ENCODE measurements at places on chromosomes 3 and 15.

DNA sequence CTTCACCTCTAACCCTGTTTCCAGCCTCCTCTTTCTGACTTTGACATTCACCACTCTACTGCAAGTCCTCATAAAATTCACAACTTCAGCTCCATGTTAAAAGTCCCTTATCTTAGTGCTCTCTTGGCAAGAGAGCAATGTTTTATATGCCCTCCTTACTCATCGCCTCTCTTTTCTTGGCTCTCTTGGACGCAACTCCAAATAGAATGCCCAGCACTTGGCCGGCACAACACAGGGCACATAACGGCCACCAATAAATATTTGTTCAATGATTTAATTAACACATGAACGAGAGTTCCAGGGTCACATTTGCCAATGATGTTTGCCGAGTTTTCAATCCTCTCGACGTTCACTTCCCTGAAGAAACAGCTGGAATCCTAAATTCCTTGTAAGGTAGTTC lies 401.4 kb downstream of the ROBO1 start:
- no peak for DNase-seq
- no peaks in the 10 kb centered on the region for H3K36me3 ChIP-seq
- no peaks in the 10 kb centered on the region for H3K4me1 ChIP-seq
- H3K4me3 ChIP-seq: no peak overlapping the region

GRCh38 chr3:80806673-80807072 lies 954.8 kb downstream of the GBE1 start:
- no peak for DNase-seq
- no peaks in the 10 kb centered on the region for H3K36me3 ChIP-seq
- no peaks in the 10 kb centered on the region for H3K27me3 ChIP-seq
- H3K27ac ChIP-seq: no peak overlapping the region
- no peak overlapping the region for H3K4me3 ChIP-seq

DNA sequence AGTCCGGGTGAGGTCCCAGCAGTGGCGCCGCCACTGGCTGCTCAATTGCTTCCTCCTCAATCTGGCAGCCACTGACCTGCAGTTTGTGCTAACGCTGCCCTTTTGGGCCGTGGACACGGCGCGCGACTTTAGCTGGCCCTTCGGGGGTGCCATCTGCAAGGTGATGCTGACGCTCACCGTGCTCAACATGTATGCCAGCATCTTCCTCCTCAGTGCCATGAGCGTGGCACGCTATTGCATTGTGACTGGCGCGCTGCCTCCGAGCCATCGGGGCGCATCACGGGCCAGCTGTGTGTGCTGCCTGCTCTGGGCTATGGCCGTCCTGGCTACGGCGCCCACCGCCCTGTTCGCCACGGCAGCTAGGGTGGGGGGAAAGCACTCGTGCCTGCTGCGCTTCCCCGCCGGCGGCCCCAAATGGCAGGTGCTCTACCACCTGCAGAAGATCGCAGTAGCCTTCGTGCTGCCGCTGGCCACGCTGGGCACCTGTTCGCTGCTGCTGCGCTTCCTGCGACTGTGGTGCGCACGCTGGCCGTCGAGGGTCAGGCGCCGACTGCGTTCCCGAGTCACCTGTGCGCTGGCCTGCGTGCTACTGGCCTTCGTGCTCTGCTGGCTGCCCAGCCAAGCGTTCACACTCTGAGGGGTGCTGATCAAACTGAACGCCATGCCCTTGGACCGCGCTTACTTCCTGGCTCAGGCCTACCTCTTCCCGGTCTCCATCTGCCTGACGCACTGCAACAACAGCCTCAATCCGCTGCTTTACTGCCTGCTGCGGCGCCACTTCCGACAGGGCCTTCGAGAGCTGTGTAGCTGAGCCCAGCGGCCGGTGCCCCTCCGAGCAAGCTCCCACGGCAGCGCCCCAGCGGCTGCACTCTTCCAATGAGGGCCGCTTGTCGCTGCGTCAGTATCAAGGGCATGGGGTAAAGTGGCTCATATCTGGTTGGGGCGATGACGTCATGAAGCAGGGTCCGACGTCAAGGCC lies 20.3 kb upstream of the ADAMTS7 start:
- no peaks in the 10 kb centered on the region for H3K27me3 ChIP-seq
- no peak overlapping the region for H3K4me3 ChIP-seq
- no peak overlapping the region for H3K27ac ChIP-seq
- peaks cover 2% of the 10 kb centered on the region for H3K4me1 ChIP-seq

DNA sequence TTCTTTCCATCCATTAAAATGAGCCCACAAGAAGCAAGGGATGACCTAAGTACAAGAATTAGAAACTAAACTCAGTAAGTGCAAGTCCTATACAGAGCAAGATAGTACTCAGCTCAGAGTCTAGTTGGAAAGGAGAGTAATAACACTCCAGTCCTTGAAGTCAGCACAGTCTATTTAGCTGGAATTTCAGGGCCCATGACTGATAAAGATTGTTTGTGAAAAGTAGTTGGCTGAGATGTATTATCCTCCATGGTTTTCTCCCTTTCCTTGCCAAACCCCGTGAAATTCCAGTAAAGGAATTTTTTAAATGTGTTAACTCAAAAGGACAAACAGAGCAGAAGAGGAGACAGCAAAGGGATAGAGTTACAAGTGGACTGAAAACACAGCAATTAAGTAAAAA lies 127.2 kb upstream of the STT3B start:
- peak; percentile 10 for DNase-seq
- no peaks in the 10 kb centered on the region for H3K27me3 ChIP-seq
- no peaks in the 10 kb centered on the region for H3K36me3 ChIP-seq
- no peak overlapping the region for H3K4me3 ChIP-seq
- no peak overlapping the region for H3K27ac ChIP-seq

GRCh38 chr3:169501777-169502320 lies 161.7 kb downstream of the MECOM start:
- no peaks in the 10 kb centered on the region for H3K4me1 ChIP-seq
- no peak overlapping the region for H3K4me3 ChIP-seq
- no peaks in the 10 kb centered on the region for H3K27me3 ChIP-seq
- H3K27ac ChIP-seq: no peak overlapping the region

GRCh38 chr3:12574661-12575060 lies 17.8 kb downstream of the MKRN2 start:
- DNase-seq: peak; percentile 85
- peaks cover 44% of the 10 kb centered on the region for H3K36me3 ChIP-seq
- H3K4me1 ChIP-seq: no peaks in the 10 kb centered on the region
- no peak overlapping the region for H3K27ac ChIP-seq
- no peaks in the 10 kb centered on the region for H3K27me3 ChIP-seq

DNA sequence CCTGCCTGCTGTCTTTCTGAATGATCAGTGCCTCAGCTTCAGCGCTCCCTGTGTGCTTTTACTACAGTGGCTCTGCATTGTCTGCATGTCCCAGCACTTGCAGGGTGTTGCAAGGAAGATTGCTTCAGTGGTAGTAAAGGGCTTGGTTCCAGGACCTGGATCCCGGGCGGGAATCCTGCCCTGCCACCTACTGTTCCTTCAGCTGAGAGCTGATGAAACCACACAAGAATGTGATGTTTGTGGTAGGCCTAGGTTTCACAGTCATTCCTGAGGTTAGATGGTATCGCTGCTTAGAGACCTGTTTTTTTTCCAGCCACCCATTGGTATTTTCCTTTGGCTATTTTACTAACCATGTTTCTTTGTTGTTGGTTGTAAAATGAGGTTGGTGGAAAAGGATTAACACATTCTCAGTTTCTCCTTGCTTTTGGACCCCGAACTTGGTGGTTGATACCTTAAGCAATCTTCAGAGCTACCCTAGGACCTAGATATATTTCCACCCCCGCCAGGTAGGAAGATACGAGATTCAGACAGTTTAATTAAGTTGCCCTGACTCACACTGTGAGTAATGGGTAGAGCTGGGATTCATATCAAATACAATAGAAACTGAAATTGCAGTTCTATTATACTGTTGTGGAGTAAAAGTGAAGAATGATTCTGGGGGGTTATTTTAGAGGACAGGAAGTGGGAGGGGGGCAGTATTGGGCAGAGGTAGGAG lies 11.4 kb downstream of the GPR87 start:
- no peak overlapping the region for H3K4me3 ChIP-seq
- H3K36me3 ChIP-seq: no peaks in the 10 kb centered on the region
- H3K4me1 ChIP-seq: no peaks in the 10 kb centered on the region
- H3K27me3 ChIP-seq: no peaks in the 10 kb centered on the region

DNA sequence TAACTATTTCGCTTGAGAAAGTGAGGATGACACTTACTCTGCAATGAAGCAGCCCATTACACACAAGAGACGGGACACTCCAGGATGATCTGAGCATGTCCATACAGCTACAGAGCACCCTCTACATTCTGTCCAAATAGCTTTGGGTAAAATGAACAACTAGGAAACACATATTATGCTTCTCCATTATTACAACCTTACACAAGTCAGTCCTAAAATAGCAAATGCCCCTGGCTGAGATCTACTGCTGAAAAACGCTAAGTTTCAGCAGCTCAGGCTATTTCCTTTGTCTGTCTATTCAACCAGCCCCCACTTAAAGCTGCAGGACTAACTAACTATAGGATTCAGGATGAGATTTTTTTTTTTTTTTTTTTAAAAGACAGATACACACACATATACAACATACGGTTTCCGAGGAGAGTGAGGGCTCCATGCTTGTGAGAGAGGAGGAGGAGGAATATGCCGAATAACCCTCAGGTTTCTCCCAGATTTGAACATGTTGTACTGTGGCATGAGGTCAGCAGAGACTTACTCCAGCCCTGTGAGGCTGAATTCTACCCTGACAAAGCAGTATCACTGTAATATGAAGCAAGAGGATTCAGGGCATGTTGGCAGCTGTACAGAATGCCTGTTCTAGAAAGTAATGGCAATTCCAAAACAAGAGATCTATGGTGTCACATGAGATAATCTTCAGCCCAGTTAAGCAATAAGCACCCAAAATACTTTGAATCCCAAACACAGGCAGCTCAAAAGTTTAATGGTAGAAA lies 117.3 kb upstream of the PLXND1 start:
- H3K27me3 ChIP-seq: no peaks in the 10 kb centered on the region
- no peaks in the 10 kb centered on the region for H3K36me3 ChIP-seq
- peak; percentile 84 for DNase-seq

- no peaks in the 10 kb centered on the region for H3K4me1 ChIP-seq
- H3K4me3 ChIP-seq: no peak overlapping the region
- H3K36me3 ChIP-seq: no peaks in the 10 kb centered on the region
- peaks cover 100% of the 10 kb centered on the region for H3K27me3 ChIP-seq
- H3K27ac ChIP-seq: no peak overlapping the region
These were observed 5.7 kb upstream of the FOXB1 start for GRCh38 chr15:59998305-59998949.

DNA sequence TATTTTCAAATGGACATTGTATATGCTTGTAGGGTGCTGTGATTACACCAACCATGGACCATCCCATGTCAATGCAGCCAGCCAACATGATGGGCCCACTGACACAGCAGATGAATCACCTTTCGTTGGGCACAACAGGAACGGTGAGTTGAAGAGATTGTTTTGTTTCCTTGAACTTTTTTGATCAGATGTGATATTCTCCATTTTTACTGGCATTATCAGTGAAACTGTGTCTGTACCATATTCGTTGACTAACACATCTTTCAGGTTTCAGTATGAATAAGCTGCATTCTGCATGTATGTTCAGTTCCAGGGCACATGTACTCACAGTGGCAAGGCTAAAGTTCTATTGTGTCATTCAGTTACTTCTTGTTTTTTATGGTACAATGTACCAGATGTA lies 655.2 kb downstream of the RBMS3 start:
- no peaks in the 10 kb centered on the region for H3K4me1 ChIP-seq
- no peaks in the 10 kb centered on the region for H3K27me3 ChIP-seq
- no peak for DNase-seq
- H3K4me3 ChIP-seq: no peak overlapping the region

GRCh38 chr15:97962263-97962662 lies 1.8 kb downstream of the ARRDC4 start:
- peaks cover 12% of the 10 kb centered on the region for H3K4me1 ChIP-seq
- H3K27ac ChIP-seq: no peak overlapping the region
- no peak overlapping the region for H3K4me3 ChIP-seq
- peaks cover 8% of the 10 kb centered on the region for H3K36me3 ChIP-seq
- no peaks in the 10 kb centered on the region for H3K27me3 ChIP-seq

DNA sequence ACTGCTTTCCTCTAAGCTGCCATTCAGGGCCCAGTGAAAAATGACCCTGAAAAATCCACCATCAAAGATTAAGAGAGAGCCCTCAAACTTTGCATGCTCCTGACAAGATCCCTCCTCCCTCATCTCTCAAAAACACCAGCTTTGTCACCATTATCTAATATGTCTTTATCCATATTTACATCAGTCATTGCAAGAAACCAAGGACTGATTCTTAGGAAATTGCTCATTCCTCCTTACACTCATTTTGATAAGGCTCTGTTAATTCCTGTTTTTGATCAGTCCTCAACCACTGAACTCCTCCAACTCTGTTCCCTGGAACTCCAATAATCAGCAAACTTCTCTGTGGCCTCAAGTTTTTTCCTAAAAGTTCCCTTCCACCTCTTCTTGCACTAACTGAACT lies 51.8 kb downstream of the CD200 start:
- no peak overlapping the region for H3K4me3 ChIP-seq
- H3K36me3 ChIP-seq: no peaks in the 10 kb centered on the region
- H3K27ac ChIP-seq: no peak overlapping the region
- no peaks in the 10 kb centered on the region for H3K4me1 ChIP-seq

- H3K27ac ChIP-seq: no peak overlapping the region
- DNase-seq: no peak
- H3K36me3 ChIP-seq: no peaks in the 10 kb centered on the region
These were observed 63.2 kb downstream of the DLG1 start for GRCh38 chr3:197234947-197235914.

GRCh38 chr3:131224886-131225550 lies 156.6 kb upstream of the NUDT16 start:
- no peaks in the 10 kb centered on the region for H3K27me3 ChIP-seq
- no peak overlapping the region for H3K4me3 ChIP-seq
- no peak overlapping the region for H3K27ac ChIP-seq
- DNase-seq: no peak

- no peaks in the 10 kb centered on the region for H3K4me1 ChIP-seq
- H3K27me3 ChIP-seq: no peaks in the 10 kb centered on the region
- no peak overlapping the region for H3K27ac ChIP-seq
- H3K4me3 ChIP-seq: no peak overlapping the region
These were observed 48.5 kb downstream of the GRIP2 start for GRCh38 chr3:14491396-14492190.

DNA sequence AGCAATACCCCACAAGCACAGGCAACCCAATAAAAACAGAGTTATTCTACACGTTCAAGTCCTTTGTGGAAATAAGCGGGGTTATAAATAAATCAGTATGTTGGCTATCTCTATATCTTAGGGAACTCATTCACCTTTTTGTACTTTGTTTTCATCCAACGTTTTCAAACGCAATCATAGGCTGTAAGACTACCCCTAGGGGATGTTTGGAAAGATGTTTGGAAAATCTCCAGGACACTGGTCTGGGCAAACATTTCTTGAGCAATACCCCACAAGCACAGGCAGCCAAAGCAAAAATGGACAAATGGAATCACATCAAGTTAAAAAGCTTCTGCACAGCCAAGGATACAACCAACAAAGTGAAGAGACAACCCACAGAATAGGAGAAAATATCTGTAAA lies 70.1 kb downstream of the CLDN11 start:
- no peaks in the 10 kb centered on the region for H3K4me1 ChIP-seq
- H3K4me3 ChIP-seq: no peak overlapping the region
- no peaks in the 10 kb centered on the region for H3K27me3 ChIP-seq
- peak; percentile 50 for DNase-seq

DNA sequence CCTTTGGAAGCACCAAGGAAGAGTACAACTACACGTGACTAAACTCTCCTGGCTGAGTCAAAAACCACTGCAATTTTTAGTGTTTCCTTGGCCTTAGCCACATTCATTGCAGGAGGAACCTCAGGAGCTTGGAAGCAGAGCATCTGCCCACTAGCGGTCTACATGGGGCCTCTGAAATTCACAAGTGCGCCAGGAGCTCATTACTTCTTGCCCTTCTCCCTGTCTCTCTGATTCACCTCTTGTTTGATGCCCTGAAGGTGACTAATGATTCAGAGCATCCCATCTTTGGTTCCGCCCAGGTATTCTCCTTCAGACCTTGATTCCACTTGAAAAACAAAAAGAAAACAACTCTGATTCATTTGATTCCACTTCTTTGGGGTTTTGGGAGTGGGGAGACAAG lies 201.1 kb upstream of the LPP start:
- no peak overlapping the region for H3K4me3 ChIP-seq
- H3K4me1 ChIP-seq: no peaks in the 10 kb centered on the region

All from lung (tissue), 17 donors.